Midbrain (tissue), 1 donor: ENCODE measurements at places on chromosomes 6 and 20.

- no peak for DNase-seq
Measured at GRCh38 chr20:44768854-44769480, 23.3 kb downstream of the KCNK15 start.

GRCh38 chr20:44495802-44496481, 20.3 kb downstream of the TTPAL start:
- no peak for DNase-seq

- DNase-seq: no peak
Measured at GRCh38 chr6:110735666-110736065, 79.6 kb downstream of the CDK19 start.

DNA sequence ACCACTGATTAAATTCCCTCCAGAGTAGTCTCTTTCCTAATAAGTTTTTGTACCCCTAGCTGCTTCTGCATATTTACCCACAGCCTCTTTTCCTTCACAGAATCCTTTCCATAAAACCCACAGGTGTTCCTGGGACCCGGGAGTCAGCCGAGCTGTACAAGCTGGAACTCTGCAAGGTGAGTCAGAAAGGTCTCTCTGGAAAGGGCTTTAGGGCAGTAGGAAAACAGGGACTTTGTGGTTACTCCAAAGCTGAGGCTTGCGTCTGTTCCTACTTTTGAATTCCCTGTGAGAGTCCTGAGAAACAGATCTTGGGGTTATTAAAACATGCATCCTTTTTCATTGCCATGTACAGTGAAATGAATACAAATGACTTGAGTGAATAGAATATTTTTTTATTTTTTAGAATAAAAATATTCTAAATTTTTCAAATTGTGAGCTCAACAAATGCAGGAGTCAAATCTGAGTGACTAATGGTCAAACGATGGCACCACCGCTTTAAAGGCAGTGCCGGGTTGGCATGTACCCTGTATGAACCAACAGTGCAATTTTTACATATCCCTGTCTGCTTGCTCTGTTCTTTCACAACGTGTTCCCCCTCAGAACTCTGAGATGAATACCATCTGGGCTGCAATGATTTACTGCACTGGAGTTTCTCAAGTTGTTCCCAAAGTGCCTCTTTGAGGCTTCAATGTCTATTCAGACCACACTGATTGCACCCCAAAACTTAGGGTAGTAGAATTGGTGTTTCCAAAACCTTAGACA, 78.4 kb downstream of the GFRAL start:
- no peak for DNase-seq

GRCh38 chr20:4929686-4930397, 71.5 kb downstream of the SLC23A2 start:
- no peak for DNase-seq

DNA sequence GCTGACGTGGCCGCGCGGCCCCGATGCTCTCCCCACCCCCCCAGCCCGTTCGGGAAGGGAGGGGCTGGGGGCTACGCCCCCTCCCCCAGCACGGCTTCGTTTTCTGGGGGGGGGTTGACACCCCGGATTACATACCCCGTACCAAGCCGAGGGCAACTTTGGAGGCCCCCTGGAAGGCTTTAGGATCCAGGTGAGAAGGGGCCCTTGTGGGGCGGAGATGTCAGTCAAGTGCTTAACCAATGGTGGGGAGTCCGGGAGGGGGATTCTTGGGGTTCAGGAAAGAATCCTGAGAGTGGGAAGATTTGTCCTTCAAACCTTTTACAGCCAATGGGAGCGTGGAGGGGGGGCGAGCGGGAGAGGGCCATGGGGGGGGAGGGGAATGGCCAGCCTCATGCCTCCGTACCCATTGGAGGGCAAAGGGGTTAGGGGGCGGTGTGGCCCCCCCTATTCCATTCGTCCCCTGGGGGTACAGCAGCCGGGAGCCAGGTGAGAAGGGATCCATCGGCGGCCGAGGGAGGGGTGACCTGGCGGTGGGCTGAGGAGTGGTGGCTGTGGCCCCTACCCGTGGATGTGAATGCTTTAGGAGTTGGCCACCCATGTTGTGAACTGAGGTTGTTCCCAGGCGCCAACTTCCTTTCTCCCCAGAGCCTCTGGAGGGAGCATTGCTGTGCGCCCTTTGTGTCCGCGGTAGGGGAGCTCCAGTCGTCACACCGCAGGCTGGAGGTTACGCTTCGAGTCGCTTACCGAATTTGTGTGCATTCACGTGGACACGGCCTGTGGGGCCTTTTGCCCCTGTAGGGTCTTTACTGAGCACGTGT, 682 bp downstream of the BRD2 start:
- peak; percentile 87 for DNase-seq

- no peak for DNase-seq
Measured at GRCh38 chr20:7178004-7178403, 410.5 kb downstream of the BMP2 start.

- no peak for DNase-seq
Measured at GRCh38 chr20:56773749-56774148, 144.6 kb downstream of the TFAP2C start.

DNA sequence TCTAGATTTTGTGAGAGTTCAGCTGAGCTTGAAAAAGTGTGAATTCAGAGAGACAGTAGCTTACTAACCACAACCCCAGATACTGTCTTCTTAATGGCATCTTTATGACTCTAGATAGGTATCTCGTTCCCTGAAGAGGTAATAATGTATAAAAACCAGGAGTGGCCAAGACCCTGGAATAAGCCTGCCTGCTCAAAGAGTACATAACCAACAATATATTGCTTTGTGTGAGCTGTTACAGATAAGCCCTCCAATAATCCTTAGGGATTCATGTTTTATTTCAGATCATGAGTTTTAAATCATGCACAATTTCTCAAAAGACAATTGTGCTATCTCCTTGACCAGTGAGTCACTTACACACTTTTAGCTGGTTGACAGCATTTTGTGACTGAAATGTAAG, 327.8 kb upstream of the ADGRB3 start:
- DNase-seq: no peak

- no peak for DNase-seq
Measured at GRCh38 chr6:146805546-146806325, 207.0 kb downstream of the ADGB start.

DNA sequence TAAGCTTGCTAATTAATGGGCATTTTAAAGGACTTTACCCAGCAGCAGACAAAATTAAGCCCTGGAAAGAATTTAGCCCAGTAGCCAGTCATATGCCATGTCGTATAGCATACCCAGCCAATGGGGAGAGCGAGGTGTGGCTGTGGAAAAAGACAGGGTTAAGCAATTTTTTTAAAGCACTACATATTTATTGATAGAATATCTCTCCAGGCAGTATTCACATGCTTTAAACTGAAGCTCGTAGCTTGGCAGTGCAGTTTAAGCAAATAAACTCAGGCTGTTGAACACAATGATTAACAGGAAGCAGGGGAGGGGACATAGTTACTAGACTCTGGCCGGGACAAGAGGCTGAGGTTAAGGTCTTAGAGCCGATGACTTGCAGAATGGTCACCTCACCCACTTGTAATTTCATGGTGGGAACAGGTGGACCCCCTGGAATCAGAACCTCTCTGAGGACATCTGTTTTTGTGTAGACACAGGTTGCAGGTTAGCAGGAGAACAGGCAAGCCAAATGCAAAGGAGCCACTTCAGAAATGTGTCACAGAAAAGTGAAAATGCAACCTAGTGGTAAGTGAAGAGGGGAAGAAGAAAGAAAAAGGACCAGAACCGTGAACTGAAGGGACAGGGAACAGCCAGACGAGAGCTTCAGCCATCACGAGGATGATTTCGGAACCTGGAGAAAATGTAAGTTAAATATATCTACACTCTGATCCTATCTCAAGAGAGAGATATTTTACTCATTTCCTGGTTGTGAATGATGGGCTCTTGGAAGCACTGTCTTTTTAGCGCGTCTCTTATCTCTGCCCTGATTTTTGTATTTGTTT, 7.2 kb downstream of the GCNT2 start:
- DNase-seq: no peak

DNA sequence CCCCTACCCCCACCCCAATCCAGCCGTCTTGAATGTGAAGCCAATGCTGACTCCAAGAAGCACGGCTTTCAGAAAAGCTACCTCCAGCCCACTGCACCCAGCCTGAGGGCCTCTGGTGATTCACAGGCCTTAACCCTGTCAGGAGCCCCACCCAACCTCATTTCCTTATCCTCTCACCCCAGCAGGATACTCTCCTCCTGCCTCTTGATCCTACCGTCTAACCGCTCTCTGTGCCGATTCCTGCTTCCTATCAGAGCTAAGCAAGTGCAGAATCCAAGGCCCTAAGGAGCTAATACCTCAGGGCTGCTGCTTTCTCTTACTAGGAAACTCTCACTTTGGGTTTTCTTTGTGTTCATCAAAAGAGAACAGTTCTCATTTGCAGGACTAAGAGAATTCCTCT, 47.2 kb downstream of the TRERF1 start:
- no peak for DNase-seq

DNA sequence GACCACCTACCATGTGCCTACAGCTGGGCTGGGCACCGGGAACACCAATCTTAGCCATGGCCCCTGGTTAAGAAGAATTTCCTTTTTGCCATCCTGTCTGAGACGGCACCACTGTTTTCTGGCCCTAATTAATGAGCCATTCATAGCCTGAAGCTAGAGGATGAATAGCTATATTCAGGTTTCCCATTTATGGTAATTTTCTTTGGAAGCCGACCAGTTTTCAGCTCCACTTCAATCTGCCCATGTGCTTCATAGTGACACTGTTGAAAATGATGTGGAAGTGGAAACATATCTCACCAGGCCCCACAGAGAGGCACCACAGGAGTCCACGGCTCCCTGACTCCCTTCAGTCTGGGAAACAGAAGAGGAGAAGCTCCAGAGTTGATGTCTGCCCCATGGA, 22.6 kb upstream of the ULBP3 start:
- DNase-seq: peak; percentile 71

DNA sequence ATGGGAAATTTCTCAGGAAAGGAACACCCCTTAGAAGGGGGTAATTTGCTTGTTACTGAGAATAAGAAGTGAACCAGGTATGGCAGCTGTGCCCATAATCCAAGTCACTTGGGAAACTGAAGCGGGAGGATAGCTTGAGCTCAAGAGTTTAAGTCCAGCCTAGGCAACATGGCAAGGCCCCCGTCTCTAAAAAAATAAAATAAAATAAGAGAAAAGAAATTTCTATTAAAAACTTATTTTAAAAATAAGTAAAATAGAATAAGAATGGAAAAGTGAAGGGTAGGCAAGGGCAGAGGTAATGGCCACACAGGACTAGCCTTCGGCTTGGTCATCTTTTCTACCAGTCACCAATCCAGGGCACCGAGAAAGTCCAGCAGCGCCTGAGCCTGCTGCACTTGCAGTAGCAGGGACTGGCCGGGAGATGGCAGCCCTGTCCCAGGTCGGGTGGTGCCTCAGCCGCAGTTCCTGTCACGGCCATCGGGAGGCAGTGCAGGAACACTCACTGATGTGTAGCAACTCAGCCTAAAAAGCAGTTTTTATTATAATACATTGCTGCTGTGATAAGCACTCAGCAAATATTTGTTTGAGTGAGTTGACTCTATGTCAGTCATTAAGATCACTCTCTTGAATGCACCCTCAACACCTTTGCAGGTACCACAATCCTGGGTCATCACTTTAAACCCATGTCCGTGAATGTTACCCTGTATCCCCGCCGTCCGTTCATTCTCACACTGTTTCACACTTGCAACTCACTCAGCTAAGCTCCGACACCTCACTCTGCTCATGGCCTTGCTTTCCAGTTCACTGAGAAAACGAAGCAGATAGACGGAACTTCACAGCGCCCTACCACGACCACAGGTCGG, 23.2 kb upstream of the GCM1 start:
- DNase-seq: peak; percentile 89

- DNase-seq: peak; percentile 78
Measured at GRCh38 chr6:14799928-14800327, 445.9 kb upstream of the JARID2 start.

GRCh38 chr6:148042536-148042935, 300.1 kb upstream of the SASH1 start:
- DNase-seq: no peak

DNA sequence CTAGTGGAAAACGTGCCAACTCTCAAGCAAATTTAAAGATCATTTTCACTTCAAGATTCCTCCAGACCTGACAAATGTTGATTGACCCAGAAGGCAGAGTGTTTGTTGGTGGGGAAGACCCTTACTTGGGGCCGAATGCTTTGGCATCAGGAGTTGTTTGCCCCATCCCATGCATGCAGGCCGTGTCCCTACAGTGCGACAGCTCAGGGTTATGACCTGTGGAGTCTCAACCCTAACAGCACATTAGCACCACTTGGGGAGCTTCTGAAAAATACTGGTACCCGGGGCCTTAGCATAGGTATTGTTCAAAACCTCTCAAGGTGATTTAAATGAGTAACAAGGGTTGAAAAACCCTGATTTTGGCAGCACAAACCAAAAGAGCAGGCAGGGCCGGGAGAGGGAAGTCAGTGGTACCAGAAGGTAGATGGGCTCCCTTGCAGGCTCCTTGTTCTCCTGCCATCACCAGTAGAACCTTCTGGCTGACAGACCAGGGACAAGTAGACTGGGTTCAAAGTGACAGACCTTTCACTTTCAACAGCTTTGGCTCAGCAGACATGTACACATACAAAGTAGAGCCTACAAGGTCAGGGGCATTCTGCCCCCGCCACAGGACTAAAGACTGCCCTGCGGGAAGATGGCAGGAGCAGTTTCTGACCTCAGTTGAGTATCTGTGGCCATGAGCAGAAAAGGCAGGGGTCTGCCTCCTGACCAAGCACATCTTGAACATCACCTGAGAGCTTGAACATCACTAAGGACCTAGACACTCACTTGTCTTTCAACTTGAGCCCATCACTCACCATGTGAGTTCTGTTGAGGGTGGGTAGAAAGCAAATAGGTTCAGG, 39.6 kb downstream of the PLCG1 start:
- DNase-seq: no peak
